ENCODE measurements at places on chromosomes 12 and 14.

GRCh38 chr14:71245659-71246361 is 338.6 kb downstream of the PCNX1 start:
- no peak for DNase-seq

DNA sequence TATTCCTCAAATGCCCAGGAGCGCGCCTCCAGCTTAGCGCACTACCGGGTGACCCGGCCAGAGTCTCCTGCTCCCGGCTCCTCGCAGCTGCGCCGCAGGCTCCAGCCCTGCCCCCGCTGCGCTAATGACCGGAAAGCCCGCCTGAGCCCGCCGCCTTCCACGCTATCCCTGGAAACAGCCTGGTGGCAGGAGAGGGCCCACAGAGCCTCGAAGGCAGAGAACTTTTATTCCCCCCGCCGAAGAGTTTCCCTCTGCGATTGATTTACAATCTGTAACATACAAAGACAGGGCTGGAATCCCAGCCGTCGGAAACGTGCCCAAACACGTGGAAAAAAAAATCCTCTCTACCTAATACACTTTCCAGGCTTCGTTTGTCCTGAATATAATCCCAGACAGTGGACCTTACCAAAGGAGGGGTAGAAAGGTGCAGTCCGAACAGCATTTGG is 1.5 kb downstream of the COL2A1 start:
- no peak for DNase-seq

DNA sequence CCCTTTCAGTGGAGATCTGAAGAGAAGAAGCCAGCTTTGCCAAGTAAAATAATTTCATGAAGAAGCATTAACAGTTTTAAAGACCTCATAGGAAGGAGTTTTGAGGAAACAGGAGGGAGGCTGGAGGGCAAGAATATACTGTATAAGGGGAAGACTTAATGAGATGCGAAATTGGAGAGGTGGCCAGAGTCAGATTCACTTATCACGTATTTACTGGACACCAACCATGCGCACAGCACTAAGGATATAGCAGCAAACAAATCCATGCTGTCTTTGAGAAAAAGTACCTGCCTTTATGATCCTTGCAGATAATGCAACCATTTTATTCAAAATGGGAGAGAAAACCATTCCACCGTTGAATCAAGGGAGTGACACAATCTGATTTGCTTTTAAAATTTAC is 100.3 kb downstream of the ERC1 start:
- no peak for DNase-seq

DNA sequence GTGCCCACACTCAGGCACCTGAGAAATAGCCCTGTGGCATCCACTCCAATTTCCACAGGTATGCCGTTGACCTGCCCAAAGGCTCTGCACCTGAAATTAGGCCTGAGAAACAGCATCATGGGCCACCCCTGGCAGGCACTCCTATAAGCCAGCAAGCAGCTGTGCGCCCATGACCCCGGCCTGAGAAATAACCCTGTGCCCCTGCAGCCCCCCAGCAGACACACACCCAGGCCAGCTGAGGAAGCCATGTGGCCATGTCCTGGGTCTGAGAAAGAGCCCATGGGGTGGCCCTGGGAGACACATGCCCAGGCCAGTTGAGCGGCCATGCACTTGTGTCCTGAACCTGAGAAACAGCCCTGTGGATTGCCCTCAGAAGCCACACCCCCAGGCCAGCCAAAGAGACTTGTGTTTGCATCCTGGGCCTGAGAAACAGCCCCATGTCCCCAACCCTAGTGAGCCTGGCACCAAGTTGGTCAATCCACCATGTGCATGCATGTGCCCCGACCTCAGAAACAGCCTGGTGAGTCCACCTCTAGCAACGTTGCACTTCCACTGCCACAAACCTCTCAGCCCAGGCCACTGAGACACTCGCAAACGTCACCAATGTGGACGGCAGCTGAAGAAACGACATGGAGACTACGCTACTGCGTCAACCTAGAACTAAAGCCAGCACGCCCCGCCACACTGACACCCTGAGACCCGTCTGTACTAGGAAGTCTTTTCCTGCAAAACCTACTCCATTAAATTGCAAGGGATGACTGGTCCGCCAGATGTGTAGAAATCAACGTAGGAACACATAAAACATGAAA is 411.9 kb downstream of the TMEM121 start:
- DNase-seq = no peak

DNA sequence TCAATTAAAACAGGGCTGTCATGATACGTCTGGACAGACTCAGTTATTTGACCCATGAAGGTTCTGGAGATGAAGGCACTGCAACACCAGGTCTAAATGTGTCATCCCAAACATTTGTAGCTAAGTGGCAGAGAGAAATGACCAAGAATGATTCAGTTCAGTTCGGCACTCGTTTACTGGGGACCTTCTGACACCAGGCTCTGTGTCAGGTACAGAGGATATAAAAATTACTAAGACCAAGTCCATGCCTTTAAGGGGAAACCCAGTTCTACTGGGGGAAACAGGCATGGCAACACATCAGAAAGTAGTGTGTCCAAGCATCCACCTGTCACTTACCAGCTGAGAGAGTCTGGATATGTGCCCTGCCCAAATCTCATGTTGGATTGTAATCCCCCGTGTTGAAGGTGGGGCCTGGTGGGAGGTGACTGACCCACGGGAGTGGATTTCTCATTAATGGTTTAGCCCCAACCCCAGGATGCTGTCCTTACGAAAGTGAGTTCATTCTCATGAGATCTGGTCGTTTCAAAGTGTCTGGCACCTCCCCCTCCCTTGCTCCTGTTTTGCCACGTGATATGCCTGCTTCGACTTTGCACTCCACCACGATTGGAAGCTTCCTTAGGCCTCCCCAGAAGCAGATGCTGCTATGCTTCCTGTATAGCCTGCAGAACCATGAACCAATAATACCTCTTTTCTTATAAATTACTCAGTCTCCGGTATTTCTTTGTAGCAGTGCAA is 41.9 kb upstream of the BCL2L14 start:
- DNase-seq = no peak

DNA sequence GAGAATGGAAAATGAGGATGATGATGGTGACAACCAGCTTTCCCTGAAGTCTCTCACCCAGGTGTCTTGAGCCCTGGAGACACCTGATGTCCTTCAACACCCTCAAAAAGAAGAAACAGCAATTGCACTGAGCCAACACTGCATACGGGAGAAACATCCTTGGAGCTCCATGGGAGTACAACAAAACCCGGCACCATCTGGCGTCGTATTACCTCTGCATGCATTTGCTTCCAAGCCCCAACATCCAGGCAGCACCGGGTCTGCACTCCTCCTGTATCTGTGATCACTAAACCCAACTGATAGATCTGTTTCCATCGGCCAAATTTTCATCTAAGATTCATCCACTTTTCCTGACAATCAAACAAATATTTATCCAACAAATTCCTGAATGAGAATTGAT is 249.9 kb downstream of the DPF3 start:
- no peak for DNase-seq

DNA sequence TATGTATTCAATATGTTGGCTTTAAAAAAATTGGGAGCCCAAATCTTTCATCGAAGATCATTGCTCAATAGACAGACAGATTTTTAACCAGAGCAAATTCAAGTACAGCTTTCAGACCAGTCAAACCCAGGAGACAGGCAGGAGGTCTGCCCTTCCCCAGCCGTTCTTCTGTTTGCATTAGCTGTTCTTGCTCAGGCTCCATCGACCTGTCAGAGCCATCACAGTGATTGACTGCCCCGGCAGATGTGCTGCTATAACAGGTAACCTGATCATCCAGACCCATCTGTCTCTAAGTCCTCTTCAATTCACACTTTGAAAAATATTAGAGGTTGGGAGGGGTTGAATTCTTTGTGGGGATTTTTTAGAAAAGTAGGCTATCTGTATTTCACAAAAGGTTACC is 453.5 kb downstream of the FOXG1 start:
- DNase-seq = no peak

DNA sequence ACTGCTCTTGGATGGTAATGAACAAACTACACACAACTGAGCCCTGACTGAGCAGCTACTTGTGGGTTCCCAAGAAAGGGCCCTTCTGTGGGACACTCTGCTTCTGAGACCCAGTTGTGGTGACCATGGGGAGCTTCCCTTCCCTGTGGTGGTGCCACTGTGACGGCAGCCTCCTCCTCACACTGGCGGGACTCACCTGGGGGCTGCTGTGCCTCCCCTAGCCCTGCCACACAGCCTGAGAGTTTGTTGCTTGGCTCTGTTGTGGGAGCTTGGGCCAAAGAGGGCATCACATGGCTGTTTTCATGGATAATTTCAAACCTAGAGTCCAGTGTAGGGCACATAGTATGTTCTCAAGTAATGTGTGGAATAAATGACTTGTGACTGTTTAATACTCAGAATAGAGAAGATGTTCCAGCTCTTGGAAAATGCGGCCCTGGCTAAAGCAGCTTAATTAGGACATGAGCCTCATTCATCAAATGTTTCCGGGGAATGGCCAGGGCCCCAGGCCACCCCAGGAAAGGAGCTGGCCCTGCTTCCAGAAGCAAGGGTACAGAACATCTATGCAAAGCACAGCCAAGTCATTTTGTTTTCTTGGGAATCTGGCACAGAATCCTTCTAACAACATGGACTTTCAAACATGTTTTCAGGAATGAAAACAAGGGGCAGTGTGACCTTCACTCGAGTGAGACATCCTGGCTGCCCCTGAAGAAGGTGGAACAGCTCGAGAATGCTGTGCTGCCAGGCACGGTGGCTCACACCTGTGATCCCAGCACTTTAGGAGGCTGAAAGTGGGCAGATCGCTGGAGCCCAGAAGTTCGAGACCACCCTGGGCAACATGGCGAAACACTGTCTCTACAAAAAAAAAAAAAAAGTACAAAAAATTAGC is 21.2 kb downstream of the ZFYVE21 start:
- DNase-seq = no peak

DNA sequence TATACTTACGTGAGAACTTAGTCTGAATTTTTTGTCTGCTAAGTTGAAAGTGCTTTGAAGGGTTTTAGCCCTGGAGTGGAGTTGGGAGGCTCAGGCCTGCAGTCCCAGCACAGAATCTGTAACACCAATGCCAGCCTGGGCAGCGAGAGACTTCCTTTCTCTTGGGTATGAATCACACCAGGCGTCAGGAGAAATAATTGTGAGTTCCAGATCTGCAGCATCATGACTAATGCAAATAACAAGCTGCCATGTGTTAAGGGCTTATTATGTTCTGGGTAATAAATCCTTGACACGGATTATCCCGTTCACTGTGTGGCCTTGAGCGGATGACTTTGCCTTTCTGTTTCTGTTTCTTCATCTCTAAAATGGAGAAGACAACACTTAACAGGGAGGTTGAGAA is 70.6 kb downstream of the B4GALNT3 start:
- DNase-seq = no peak

- no peak for DNase-seq
These were observed 2.5 kb upstream of the HOXC6 start for GRCh38 chr12:54025499-54026405.

- no peak for DNase-seq
These were observed 55.0 kb downstream of the PAX9 start for GRCh38 chr14:36716614-36717184.

GRCh38 chr14:90560558-90560957 is 163.7 kb downstream of the CALM1 start:
- DNase-seq = no peak

DNA sequence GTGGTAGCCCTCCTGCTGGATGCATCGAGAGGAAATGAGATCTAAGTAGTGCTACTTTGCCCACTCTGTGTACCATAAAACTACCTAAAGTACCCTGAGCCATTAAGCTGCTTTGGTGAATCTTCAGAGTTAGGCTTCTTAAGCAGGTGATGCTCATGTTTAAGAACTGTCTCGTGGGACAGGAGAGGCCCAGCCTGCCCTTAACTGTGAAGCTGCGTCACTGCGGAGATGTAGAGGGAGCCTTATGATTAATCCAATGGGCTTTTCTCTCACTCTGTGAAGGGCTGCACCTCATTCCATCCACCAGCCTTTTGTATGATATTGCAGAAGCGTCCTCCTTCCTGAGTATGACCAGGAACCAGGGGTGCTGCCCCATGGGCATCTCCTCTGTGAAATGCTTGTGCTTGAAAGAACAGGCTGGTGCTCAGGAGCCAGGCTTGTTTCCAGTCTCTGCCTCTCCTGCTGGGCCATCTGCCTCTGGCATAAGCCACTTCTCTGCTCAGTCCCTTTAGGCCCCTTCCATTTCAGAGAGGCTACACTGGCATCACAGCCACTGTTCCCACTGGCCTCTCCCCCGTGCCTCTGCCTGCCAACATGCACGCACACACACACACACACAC is 6.8 kb upstream of the CCDC177 start:
- no peak for DNase-seq

DNA sequence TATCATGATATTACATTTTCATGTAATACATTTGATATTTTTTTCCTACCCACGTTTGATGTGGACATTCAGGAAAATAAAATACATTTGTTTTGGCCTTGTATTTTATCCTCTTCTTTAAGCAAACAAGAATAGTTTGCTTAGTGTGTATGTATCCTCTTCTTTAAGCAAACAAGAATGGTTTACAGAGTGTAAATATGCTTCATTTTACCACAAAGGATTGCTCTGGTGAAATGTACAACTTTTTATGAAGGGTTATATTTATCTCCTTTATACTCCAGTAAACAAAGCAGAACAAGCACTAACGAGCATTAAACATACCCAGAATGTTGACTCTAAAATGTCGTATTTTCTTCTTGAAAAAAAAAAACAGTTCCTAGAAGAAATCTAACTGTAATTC is 244.7 kb downstream of the KCNH5 start:
- no peak for DNase-seq

GRCh38 chr14:39097159-39097558 is 5.9 kb downstream of the SEC23A start:
- DNase-seq = no peak

GRCh38 chr12:16603916-16604575 is 1.9 kb downstream of the LMO3 start:
- DNase-seq = no peak

GRCh38 chr12:54631988-54632728 is 2.5 kb downstream of the LACRT start:
- no peak for DNase-seq

GRCh38 chr12:42085594-42085993 is 59.1 kb downstream of the GXYLT1 start:
- no peak for DNase-seq

DNA sequence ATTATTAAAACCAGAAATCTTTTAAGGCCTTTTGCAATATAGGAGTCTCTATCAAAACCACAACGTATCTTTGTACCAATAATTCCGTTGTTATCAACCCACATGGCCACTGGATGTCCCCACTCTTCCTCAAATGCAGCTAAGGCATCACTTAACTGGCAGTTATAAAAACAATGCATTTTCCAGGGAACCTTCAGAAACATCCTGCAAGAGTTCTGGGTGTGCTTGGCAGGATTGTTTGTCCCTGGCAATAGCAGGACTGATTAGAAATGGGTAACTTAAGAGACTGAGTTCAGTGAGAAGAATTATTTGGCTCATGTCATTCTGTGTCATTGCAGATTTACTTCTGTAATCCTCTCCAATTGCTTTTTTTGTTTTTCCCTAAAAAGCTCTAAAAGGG is 112.0 kb downstream of the SLC15A5 start:
- no peak for DNase-seq
